HepG2 (cell line): ENCODE measurements at places on chromosomes 4 and X. TPM values are rescaled to one million over a fixed set of nuclear protein-coding genes. Genes with fewer than 3 reads are reported as not detected.

GRCh38 chr4:115944146-115944905 is 830.9 kb upstream of the NDST4 start:
- no peaks in the 10 kb centered on the region for H3K36me3 ChIP-seq
- H3K27me3 ChIP-seq: no peaks in the 10 kb centered on the region
- H3K27ac ChIP-seq: no peak overlapping the region
- H3K4me3 ChIP-seq: no peak overlapping the region
- DNase-seq: no peak
- H3K4me1 ChIP-seq: no peaks in the 10 kb centered on the region

Gene HPGD
- total RNA-seq: 0.13 and 0.36 TPM in 2 replicates

- H3K27me3 ChIP-seq: no peaks in the 10 kb centered on the region
- H3K27ac ChIP-seq: no peak overlapping the region
- no peak overlapping the region for H3K4me3 ChIP-seq
Measured at GRCh38 chr4:144399927-144400326, 246.0 kb upstream of the HHIP start.

Gene CXorf49
- total RNA-seq: not detected in 2 replicates

DNA sequence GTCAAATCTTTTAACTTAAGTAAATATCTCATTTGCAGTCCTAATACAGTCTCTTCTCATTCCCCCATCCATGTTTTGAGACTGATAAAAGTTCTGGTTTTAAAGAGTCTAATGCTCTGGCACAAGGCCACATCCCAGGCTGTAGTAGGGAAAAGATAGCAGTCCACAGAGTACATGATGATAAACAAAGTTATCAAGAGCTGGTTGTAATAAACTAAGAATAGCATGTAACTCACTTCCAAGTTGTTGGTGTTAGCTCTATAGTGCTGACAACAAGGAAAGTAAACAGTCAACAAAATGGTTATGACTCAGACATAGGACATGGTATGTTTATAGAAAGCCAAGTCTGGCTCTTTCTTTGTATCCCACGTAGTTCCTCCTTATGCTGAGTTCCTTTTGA is 21.8 kb upstream of the AREG start:
- DNase-seq: no peak
- no peak overlapping the region for H3K4me3 ChIP-seq
- no peak overlapping the region for H3K27ac ChIP-seq

GRCh38 chr4:156593464-156593863 is 378.1 kb downstream of the PDGFC start:
- H3K36me3 ChIP-seq: no peaks in the 10 kb centered on the region
- no peaks in the 10 kb centered on the region for H3K4me1 ChIP-seq
- no peak for DNase-seq
- H3K4me3 ChIP-seq: no peak overlapping the region
- H3K27ac ChIP-seq: no peak overlapping the region

Gene ZNF330
- 43.4 and 61.1 TPM in 2 replicates for total RNA-seq

DNA sequence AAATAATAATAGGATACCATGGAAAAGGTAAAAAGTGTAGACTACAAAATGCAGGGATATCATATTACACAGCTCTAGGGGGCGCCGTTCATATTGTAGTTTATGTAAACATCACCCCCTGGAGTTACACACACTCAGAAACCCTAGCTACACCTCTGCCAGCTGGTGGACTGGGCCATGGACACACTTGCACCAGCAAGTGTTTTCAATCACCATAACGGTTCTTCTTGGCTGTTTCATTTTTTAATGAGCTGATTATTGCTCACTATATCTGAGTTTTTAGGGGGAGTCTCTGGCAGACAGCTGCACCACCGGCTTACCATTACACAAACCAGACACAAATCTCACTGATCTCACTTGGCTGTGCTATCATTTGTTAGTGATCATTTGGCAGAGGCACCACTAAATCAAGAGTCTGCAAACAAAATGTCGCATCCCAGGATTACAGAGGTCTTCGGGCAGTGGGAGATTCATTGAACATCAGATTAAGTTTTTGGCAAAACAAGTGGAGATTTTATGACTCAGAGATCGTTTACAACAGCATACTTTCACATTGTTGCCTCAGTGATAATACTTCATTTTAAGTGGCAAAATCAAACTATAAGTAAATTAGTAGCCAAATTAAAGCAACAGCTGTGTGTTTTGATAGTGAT is 185.7 kb downstream of the UNC5C start:
- no peaks in the 10 kb centered on the region for H3K36me3 ChIP-seq
- peak; percentile 14 for DNase-seq
- H3K4me1 ChIP-seq: no peaks in the 10 kb centered on the region
- no peaks in the 10 kb centered on the region for H3K27me3 ChIP-seq
- H3K4me3 ChIP-seq: no peak overlapping the region

- no peaks in the 10 kb centered on the region for H3K4me1 ChIP-seq
- H3K36me3 ChIP-seq: no peaks in the 10 kb centered on the region
- H3K27ac ChIP-seq: no peak overlapping the region
- H3K4me3 ChIP-seq: no peak overlapping the region
Measured at GRCh38 chrX:120790118-120790517, 85.5 kb downstream of the CT47B1 start.

GRCh38 chr4:162347156-162347841 is 183.5 kb upstream of the FSTL5 start:
- no peak overlapping the region for H3K27ac ChIP-seq
- DNase-seq: no peak
- H3K4me3 ChIP-seq: no peak overlapping the region

DNA sequence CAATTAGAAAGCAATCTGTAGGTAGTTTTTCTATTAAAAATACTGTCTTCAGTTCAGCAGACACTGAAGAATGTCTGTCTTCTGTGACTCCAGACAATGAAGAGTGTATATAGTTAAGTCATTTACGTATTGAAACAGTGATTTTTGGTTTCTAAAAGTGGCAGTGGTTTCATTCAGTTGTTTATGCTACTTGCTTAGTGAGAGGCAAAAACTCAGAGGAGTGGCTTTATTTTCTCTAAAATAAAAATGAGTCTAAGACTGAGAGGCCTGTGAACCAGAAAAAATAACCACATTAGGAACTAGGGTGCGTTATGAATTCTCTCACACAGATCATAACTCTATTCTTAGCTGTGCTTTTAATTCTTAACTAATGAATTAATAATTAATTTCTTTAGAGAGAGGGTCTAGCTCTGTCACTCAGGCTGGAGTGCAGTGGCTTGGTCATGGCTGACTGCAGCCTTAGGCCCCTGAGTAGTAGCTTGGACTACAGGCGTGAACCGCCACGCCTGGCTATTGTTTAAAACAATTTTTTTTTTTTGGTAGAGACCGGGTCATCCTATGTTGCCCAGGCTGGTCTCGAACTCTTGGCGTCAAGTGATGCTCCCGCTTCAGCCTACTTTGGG is 31.4 kb downstream of the FREM3 start:
- H3K4me3 ChIP-seq: no peak overlapping the region
- H3K27me3 ChIP-seq: no peaks in the 10 kb centered on the region
- no peak overlapping the region for H3K27ac ChIP-seq
- DNase-seq: no peak
- H3K4me1 ChIP-seq: no peaks in the 10 kb centered on the region

GRCh38 chr4:138831948-138832347 is 183.6 kb upstream of the NOCT start:
- H3K4me1 ChIP-seq: peaks cover 9% of the 10 kb centered on the region
- H3K4me3 ChIP-seq: no peak overlapping the region
- H3K27ac ChIP-seq: no peak overlapping the region
- no peaks in the 10 kb centered on the region for H3K27me3 ChIP-seq

DNA sequence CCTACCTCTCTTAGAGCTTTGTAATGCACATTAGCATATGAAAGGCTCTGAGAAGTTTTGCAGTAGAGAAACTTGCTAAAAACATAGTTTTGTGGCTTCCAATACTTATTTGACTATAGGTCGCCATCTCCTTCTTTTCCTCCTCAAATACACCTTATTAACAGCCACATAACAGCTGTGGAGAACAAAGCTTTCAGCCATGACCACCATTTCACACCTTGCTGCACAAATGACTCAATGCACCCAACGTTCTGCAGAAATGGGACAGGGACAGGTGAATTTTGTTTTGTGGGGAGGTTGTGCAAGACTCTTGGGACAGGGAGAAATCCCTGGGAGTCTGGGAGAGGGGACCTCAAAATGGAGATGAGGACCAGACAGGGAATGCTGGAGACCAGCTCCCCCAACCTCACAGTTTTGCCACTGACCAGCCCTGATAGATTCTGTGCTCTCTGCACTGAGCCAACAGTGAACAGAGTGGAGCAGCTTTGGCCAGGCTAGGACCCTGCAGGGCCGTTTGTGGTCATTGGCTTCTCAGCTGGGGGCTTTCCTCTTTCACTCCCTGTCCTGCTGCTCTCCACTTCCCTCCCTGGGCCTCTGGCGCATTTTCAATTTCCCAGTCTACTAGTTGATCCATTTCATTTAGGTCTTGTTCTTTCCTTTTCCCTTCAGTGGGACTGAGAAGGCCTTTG is 16.6 kb downstream of the FRMPD3 start:
- DNase-seq: no peak
- no peak overlapping the region for H3K27ac ChIP-seq
- no peaks in the 10 kb centered on the region for H3K4me1 ChIP-seq
- H3K27me3 ChIP-seq: no peaks in the 10 kb centered on the region

Gene AADAT
- 6.1 and 6.8 TPM in 2 replicates for total RNA-seq

Gene DGKK
- 24.0 and 43.2 TPM in 2 replicates for total RNA-seq

GRCh38 chr4:16118090-16118489 is 34.3 kb upstream of the PROM1 start:
- H3K27me3 ChIP-seq: no peaks in the 10 kb centered on the region; the same call in 1 of the 2 replicates
- H3K36me3 ChIP-seq: no peaks in the 10 kb centered on the region
- DNase-seq: no peak
- H3K4me3 ChIP-seq: no peak overlapping the region
- H3K27ac ChIP-seq: no peak overlapping the region
- peaks cover 67% of the 10 kb centered on the region for H3K4me1 ChIP-seq

Gene FAM53A
- total RNA-seq: 0.62 and 1.1 TPM in 2 replicates

- no peaks in the 10 kb centered on the region for H3K27me3 ChIP-seq
- no peaks in the 10 kb centered on the region for H3K4me1 ChIP-seq
- no peak for DNase-seq
- H3K4me3 ChIP-seq: no peak overlapping the region
- H3K36me3 ChIP-seq: no peaks in the 10 kb centered on the region
- no peak overlapping the region for H3K27ac ChIP-seq
Measured at GRCh38 chr4:170652571-170652970, 562.8 kb upstream of the AADAT start.
